Activated CD4-positive, alpha-beta T cell treated with anti-CD3 and anti-CD28 coated beads, Interleukin-2, amount 50 U/mL, for 4 hours (primary cell): ENCODE measurements at places on chromosomes 2 and 18.

DNA sequence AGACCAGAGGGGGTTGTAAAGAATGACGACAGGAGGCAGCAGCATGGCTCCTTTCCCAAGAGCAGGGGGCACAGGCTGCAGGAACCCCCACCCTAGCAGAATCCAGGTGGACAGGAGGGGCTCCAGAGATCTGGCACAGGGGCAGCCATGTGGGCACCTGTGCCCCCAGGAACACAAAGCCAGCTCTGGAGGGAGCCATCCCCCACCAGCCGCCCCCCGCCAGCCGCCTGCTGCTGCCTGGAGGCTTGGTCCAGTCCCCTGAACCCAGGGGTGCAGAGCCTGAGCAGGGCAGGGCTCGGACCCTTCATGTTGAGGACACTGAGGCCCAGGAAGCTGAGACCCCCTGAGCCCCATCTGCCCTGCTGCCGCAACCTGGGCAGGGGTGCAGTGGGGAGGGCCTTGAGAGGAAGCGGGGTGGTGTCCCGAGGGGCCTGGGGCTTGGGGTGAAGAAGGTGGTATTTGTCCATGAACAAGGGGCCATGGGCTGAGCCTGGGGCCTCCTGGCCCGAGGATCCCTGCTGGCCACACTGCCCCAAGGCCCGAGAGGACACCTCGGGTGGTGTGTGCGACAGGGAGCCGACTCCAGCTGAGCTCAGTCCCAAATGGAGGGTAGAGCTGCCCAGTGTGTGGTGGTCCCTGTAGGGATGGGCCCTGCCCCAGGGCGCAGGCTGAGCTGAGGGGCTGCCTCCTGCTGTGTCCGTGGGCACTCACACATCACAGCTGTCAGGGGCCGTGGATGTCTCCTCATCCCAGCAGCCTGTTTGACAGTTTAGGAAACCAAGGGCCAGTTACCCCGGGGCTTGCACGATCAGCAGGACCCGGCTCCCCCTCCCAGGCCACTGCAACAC is 39.8 kb upstream of the SNED1 start:
- no peak for DNase-seq

- no peak for DNase-seq
Observed at GRCh38 chr2:61184263-61184662, 22.3 kb downstream of the C2orf74 start.

GRCh38 chr2:230976671-230977171 is 19.2 kb upstream of the SPATA3 start:
- no peak for DNase-seq

- no peak for DNase-seq
Observed at GRCh38 chr2:190415794-190416775, 7.9 kb downstream of the MFSD6 start.

- no peak for DNase-seq
Observed at GRCh38 chr2:75525434-75526310, 35.1 kb downstream of the EVA1A start.

DNA sequence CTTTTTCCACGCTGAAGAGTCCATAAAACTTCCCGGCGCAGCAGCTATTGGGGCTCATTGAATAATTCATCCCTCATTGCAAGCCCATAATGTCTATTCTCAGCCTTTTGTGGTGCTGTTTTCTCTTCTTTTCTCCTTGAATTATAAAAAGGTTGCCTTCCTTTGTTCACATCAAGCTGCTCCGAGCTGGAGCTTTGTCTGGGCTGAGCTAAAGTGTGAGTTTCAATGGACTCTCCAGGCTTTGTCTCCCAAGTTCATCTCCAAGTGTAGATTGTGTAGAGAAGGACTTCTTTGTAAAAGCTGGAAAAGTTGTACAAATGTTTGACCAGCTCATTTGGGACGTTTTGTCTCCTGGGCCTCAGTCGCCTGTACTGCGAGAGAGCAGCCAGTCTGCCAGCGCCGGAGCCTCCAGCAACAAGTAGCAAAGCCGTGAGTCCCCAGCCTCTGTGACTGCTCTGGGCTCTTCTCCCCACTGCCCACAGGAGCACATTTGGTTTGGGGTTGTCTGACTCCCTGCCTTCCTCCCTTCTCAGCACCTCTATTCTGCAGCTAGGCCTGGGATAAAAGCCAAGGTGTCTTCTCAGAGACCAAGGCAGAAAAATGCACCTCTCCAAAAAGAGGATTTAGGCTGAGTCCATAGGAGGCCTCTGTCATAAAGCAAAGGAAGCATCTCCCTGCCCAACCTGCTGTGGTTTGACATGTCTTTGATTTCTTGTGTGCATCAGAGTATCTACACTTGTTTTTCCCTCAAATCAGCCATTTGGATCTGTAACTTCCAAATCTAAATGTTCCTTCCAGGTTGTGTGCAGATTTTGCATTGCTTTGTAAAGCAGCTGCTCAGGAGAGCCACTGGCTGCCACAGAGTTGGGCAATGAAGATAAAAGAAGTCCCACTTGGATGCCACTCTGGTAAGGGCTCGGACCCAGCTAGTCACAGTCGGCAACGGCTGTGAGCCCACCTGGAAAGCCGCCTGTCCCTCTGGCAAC is 6.4 kb downstream of the PAX3 start:
- DNase-seq, result no peak

GRCh38 chr2:16296038-16296290 is 355.6 kb downstream of the MYCN start:
- DNase-seq, result no peak

DNA sequence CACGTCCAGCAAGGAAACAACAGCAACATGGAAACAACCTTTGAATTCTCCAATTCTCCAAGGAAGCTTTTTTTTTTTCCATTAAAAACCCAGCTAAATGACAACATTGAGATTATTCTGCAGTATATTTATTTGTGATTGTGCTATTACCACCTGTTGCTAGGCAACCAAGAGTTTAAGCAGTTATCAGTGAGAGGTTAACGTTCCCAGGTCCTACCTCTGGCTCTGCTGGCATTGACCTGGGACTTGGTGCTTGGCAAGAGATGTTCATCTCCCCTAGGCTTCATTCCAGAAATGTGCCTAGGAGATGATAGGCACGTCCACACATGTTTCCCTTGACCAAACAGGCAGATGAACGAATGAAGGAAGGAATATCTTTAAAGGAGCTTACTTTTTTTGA is 157.0 kb downstream of the TDRD15 start:
- DNase-seq, result no peak

- DNase-seq, result no peak
Observed at GRCh38 chr2:96188821-96189526, 19.7 kb downstream of the STARD7 start.

DNA sequence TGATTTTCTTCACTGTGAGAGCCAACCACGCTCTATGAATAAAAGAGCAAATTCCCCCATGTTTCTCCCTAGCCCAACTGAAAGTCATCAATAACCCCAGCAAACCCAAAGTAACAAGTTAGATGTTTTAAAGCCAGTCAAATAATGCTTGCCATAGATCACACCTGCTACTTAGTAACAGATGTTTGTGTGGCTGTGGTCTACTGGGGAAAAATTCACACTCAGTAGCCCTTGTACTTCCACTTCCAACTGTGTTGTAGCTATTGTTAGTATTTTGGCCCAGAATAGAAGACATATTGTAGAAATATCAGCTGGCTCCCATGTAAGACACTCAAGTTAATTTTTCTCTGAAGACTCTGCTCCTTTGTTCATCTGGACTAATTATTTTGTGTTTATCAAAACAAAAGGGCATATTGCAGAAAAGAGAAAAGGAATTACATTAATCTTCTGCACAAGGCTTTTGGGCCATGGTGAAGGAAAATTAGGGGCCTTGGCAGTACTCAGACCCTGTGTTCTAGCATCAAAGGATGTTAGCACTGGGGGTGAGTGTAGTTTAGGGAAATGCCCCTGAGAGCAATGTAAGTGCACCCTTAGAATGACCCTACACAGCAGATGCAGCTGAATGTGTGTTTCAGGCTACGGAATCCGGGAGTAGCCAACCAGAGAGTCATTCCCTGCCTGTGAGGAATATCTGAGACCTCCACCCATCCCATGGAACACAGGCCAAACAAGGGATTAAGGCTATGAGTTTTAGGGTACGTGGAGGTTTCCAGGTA is 521.9 kb downstream of the EPHA4 start:
- no peak for DNase-seq

- DNase-seq, result no peak
Observed at GRCh38 chr18:55096263-55096951, 137.1 kb upstream of the CCDC68 start.
